Transverse colon (tissue), 4 donors: ENCODE measurements at places on chromosomes 5 and 9.
A peak's percentile ranks its signal among the peaks of the same experiment; 100 is the strongest.

GRCh38 chr5:143262393-143263174 is 140.9 kb downstream of the NR3C1 start:
- no peak for DNase-seq

GRCh38 chr9:96436063-96436455 is 13.9 kb upstream of the HABP4 start:
- DNase-seq: no peak

DNA sequence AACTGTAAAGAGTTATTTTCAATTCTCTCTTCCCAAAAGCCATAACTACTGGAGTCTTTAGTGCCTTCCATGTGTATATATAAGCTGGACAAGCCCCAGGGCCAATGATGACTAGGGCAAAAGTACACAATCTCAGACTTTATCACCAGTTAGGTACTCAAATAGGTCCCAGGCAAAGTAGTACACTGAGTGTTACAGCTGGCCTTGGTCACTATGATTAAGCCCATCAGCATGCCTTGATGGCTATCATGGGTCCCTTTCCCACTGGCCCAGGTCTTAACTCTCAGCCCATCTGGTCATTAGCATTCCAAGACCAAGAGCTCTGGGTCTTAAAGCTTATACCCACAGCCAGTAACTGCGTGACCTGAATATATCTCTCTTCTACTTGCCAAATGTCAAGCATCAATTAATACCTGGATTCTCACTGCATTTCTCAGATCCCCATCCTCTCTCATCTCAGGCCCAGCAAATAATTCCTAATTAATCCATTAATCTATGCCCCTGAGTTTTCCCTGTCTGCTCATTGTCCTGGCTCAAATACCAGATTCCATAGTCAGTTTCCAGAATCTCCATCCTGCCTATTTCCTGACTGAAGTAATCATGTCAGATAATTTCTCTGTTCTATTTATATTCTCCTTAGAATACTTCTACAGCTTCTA is 62.3 kb downstream of the NR6A1 start:
- peak; percentile 32 for DNase-seq

GRCh38 chr5:98776066-98776705 is 2.7 kb downstream of the RGMB start:
- no peak for DNase-seq

- DNase-seq: no peak
Observed at GRCh38 chr5:88663793-88664216, 219.2 kb downstream of the MEF2C start.
